ENCODE measurements at places on chromosomes 7 and 10.

DNA sequence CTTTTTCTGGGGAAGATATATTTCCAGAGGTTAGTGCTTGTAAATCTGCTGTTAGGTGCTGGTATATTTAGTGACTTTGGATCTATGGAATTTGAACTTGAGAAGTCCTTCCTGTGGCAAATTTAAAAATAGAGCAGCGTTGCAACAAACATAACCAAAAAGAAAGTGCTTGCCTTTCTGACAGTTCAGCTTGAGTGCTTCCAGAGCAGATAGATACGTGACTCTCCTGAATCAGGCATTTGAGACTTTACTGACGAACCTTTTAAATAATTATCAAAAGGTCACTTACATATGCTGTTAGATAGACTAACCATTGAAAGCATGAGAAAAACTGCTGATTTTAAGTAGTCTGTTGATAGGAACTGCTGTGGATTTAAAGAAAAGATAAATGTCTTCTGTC is 387.5 kb upstream of the LRRTM3 start:
- H3K36me3 ChIP-seq = no peaks in the 10 kb centered on the region
- no peak overlapping the region for H3K4me3 ChIP-seq
- no peaks in the 10 kb centered on the region for H3K4me1 ChIP-seq
- H3K27me3 ChIP-seq = no peaks in the 10 kb centered on the region

DNA sequence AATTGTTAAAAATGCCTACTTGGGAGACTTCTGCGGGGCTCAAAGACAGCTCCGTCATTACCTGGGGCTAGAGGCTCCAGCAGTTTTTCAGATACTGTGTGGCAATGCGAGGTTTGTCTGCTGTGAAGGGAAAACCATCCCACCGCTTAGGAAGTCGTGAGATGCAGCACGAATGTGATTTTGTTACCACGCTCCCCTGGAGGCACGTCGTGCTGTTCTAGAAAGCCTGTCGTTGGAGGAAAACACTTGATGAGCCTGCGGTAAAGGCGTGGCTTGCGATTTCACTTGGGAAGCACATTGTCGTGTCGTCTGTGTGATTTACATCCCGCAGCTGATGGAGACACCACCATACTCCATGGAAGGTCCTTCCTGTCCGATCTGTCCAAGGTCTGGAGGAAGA is 39.3 kb downstream of the CAMK1D start:
- H3K4me3 ChIP-seq = no peak overlapping the region
- DNase-seq = no peak
- H3K27ac ChIP-seq = no peak overlapping the region
- no peaks in the 10 kb centered on the region for H3K36me3 ChIP-seq
- no peaks in the 10 kb centered on the region for H3K27me3 ChIP-seq
- H3K4me1 ChIP-seq = no peaks in the 10 kb centered on the region

GRCh38 chr10:19825700-19826099 is 9.5 kb downstream of the PLXDC2 start:
- H3K27me3 ChIP-seq = no peaks in the 10 kb centered on the region
- H3K27ac ChIP-seq = no peak overlapping the region
- no peaks in the 10 kb centered on the region for H3K36me3 ChIP-seq
- H3K4me1 ChIP-seq = no peaks in the 10 kb centered on the region
- no peak overlapping the region for H3K4me3 ChIP-seq
- no peak for DNase-seq

DNA sequence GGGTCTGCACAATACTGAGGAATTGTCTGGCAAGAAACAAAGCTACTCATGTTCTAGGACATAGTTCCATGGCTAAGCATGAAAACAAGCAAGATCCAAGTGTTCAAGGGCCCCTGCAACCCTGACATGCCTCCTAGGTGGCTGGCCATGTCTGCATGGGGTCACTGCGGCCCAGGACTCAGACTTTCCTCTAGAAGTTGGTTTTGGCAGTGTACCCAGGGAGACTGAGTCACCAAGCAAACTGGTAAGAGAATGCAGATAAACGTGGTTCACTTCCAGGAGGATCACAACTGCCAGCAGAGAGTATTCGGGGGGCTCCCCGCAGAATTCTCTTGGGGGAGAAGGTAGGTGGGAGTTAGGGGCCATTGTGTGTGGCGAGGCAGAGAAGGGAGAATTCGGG is 7.4 kb upstream of the PFKFB3 start:
- H3K27ac ChIP-seq = no peak overlapping the region
- no peaks in the 10 kb centered on the region for H3K27me3 ChIP-seq
- no peaks in the 10 kb centered on the region for H3K4me1 ChIP-seq
- H3K4me3 ChIP-seq = no peak overlapping the region
- DNase-seq = no peak
- no peaks in the 10 kb centered on the region for H3K36me3 ChIP-seq

- no peak for DNase-seq
- H3K4me1 ChIP-seq = no peaks in the 10 kb centered on the region
- H3K27me3 ChIP-seq = no peaks in the 10 kb centered on the region
These were observed 105.6 kb upstream of the NRBF2 start for GRCh38 chr10:63027531-63027930.
